MG63 (cell line): ENCODE measurements at places on chromosomes 4 and X.
A peak's percentile ranks its signal among the peaks of the same experiment; 100 is the strongest.

- no peak for DNase-seq
Observed at GRCh38 chrX:386239-386767, 404 bp downstream of the PPP2R3B start.

DNA sequence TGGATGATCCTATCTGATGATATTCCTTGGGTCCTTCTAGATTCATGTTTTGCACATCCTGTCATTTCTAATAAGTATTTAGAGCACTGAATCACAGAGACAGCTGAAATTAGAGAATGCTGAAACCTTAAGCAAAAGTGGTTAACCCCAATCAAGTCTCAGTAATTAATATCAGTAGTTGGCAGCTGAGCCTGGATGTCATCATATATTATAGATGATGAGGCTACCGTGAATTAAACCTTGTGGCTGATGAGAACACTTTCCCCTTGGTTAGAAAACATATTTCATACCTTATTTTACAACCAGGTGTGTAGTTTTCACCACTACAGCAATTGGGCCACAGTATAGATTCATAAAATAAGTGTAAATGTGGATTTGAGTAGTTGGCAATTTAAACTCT, 499.0 kb downstream of the PDGFC start:
- DNase-seq = no peak

- DNase-seq = no peak
Observed at GRCh38 chr4:93605163-93605562, 223.4 kb upstream of the ATOH1 start.

- DNase-seq = no peak
Observed at GRCh38 chr4:140395668-140396067, 22.2 kb downstream of the SCOC start.

- DNase-seq = no peak
Observed at GRCh38 chr4:38842994-38843393, 13.6 kb downstream of the TLR6 start.

GRCh38 chr4:174216799-174217272, 66.6 kb downstream of the FBXO8 start:
- DNase-seq = no peak

GRCh38 chr4:141810712-141811375, 174.5 kb downstream of the IL15 start:
- no peak for DNase-seq

DNA sequence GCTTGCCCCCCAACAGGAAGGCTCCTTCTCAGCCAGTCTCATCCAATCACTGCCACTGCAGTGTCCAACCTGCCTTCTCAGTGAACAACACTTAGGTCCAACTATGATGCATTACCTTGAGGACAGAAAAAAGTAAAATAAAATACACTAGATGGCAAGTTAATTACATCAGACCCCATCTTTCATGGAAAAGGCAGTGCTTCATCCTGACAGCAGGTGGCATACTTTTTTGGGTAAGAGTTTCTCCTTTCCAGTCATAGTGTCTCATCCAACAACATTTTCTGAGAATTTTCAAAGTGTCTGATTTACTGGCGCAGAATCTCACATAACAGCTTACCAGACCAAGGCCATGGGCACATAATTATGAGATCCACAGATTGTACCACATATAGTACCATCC, 1742.8 kb downstream of the PCDH7 start:
- DNase-seq = no peak

DNA sequence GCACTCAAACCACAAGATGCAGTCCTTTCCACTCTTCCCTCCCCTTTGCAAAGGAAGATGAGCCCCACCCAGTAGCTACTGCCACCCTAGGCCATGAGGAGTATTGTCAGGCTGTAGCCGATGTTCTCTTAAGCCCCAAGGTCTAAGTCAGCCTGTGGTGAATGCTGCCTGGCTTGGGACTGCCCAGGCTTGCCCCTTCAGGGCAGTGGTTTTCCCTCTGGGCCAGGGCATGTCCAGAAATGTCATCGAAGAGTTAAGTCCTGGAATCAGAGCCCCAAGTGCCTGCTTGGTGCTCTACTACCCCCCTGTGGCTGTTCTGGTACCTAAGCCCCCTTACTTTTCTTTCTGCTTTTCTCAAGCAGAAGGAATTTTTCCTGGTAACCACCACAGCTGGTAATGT, 11.8 kb upstream of the PGK1 start:
- peak; percentile 4 for DNase-seq

GRCh38 chr4:152936446-152937335, 568 bp downstream of the FHDC1 start:
- peak; percentile 17 for DNase-seq

- DNase-seq = no peak
Observed at GRCh38 chr4:4502694-4503311, 39.0 kb downstream of the STX18 start.

DNA sequence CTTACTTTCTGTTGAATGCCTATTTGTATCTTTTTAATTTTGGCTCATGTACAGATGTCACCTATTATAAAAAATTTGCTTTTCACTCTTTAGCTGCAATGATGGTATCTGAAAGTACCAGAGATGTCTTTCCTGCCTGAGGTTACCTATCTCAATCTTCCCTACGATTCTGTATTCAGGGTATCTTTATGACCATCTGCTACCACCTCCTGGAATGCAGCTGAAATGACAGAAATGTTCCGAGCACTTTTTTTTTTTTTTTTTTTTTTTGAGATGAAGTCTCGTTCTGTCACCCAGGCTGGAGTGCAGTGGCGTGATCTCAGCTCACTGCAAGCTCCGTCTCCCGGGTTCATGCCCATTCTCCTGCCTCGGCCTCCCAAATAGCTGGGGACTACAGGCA, 136.4 kb downstream of the REPS2 start:
- no peak for DNase-seq

DNA sequence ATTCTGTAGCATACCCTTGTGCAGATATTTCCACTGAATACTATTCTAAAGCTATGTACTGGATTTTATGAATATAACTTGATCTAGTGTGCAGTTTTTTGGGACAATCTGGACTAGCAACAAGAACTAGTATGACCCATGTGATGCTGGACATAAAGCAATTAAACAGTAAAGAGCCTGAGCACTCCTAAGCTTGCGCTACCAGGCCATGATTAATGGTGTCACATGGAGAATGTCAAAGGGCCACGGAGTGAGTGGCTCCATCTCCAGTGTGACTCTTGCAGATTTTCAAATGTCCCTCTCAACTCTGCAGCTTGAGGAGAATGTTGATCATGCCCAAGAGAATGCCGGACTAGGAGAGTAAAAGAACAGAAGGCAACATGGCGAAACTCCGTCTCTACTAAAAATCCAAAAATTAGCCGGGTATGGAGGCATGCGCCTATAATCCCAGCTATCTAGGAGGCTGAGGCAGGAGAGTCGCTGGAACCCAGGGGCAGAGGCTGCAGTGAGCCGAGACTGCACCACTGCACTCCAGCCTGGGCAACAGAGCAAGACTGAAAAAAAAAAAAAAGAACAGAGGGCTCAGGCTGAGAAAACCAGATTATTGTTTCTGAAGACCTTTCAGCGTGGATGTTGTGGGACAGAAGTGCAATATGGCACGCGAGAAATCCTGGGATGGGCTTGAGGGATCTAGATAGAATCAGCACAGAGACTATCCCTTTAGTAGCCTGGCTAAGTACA, 45.0 kb downstream of the TIGD2 start:
- DNase-seq = no peak

- no peak for DNase-seq
Observed at GRCh38 chr4:72768364-72768763, 199.3 kb upstream of the ADAMTS3 start.

- no peak for DNase-seq
Observed at GRCh38 chr4:177155454-177155853, 154.2 kb upstream of the NEIL3 start.

GRCh38 chr4:101238706-101239105, 108.6 kb downstream of the PPP3CA start:
- no peak for DNase-seq

- DNase-seq = no peak
Observed at GRCh38 chr4:183591301-183591700, 67.7 kb downstream of the RWDD4 start.

- no peak for DNase-seq
Observed at GRCh38 chrX:35380808-35381700, 417.1 kb upstream of the MAGEB16 start.

GRCh38 chrX:133859336-133859735, 126.1 kb downstream of the GPC3 start:
- no peak for DNase-seq

DNA sequence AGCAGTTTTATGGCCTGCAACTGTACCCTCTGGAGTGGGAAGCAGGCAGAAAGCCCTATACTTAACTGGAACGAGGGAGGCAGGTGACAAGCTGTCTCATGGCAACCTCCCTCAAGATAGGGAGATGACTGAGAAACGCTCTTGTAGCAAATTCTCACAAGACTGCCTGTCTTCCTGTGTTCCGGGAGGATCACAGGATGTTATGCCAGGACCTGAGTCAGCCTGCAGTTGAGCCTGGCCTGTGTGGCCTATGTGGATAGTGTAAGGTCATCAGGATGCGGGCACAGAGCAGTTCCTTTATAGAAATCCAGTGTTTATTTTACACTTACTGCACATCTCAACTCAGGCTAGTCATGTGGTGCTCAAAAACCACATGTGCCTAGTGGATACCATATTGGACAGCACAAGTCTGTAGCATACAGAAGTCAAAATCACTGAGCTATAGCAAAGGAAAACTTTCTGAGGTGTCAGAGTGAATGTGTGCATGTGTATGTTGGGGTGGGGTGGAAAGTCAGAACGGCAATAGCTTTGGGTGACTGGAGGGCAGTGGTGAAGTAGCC, 25.2 kb downstream of the TAF7L start:
- peak; percentile 69 for DNase-seq

DNA sequence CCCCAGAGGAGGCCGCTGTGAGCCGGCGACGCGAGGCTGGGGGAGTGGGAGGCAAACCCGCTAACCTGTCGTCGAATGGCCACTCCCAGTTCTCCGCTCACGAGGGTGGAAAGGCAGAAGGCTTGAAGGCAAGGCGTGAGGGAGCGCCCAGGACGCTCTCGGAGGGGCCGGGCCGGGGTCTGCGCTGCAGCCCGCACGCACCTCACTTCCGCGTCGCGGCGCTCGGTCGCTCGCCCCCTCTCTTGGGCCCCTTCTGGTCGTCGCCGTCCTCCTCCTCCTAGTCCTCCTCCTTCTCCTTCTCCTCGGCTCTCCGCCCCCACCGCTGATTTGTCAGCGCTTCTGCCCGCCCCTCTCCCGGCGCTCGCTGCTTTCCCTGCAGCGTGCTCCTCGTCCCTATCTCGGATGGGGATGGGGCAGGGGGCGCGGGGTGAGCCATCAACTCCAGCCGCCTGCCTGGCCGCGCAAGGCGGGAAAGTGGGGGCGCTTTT, at the start of gene SNCA:
SNCA (minus strand) TSS at position 265 of the 488 bp plus-strand sequence. CDS start 1,494 bp downstream, outside the sequence.
- DNase-seq = peak; percentile 46

DNA sequence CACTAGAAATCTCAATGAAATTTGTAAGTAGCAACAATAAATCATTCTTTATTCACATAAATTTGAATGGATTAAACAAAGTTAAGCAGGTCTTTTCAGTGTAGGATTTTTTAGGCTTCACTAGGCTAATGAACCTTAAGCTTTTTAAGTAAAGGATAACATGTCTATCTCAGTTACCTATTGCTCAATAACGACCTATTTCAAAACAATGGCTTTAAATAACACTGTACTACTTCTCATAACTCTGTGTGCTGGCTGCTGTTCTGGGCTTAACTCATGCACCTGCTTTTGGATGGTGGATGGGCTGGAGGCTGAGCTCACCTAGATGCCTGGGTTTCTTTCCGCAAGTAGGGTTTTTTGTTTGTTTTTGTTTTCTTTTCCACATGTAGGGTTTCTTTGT, 495.0 kb upstream of the SLIT2 start:
- no peak for DNase-seq

DNA sequence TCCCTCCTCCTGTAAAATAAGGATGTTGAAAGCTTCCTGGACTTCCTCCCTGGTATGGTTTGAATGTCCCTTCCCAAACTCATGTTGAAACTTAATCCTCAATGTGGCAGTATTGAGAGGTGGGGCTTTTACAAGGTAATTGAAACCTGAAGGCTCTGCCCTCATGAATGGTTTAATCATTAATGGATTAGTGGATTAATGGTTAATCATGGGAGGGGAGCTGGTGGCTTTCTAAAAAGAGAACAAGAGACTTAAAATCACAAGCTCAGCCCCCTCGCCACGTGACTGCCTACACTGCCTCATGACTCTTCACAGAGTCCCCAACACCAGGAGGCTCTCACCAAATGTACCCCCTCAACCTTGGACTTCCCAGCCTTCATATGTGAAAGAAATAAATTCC, 124.6 kb upstream of the ANXA3 start:
- DNase-seq = no peak

DNA sequence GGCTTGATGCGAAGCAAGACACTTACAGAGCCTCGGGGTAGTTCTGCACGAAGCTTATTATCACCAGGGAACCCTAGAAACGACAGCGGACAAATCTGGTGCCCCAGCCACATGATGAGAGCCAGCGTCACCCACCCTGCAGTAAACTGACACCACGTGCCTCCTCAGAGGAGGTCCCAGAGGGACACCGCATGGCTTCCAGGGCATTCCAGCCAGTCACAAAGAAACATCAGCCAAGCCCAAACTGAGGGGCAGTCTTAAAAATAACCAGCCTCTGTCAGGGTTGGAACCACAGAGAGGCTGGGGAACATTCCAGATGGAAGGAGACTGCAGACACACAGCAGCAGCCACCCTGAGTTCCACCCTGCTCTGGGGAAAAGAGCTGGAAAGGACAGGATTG, 36.6 kb upstream of the HGFAC start:
- no peak for DNase-seq

DNA sequence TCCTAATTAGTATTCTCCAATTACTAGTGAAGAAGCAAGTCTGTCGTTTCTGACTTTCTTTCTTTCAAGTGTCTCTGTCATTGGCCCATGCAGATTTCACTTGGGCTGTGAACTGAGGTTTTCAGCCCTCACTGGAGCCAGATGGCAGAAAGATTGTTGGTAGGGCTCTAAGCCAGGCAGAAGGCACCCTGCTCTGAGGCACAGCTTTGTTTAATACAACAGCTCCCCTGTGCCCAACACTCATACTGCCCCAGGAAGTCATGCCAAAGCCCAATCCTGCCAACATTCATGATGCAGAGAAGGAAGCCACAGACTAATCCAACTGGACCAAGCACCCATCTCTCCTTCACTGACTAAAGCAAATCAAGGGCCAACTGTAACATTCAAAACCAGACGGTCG, 117.1 kb upstream of the FRG1 start:
- DNase-seq = peak; percentile 86

GRCh38 chr4:146379744-146380143, 142.0 kb downstream of the SLC10A7 start:
- no peak for DNase-seq

GRCh38 chr4:38193236-38193863, 233.2 kb downstream of the PTTG2 start:
- DNase-seq = no peak

GRCh38 chrX:22124098-22124497, 92.0 kb downstream of the PHEX start:
- peak; percentile 17 for DNase-seq
